ENCODE measurements at places on chromosomes 12 and 14.

DNA sequence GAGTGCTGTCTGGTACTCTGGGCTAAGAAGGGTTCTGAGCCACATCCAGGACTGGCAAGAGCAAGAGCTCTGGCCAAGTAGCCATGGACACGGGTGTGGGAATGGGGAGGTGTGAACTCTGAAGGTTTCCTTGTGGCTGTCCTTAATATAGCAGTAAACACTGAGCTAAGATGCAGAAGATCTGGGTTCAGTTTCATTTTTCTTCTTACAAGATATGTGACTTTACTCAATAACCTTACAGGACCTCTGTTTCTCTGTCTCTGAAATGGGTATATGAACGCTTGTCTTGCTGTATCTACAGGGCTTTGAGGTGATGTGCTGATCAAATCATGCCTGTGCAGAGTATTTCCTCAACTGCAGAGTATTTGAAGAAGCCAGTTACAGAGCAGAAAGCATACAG lies 521.2 kb downstream of the VRK1 start:
- no peak for DNase-seq

GRCh38 chr12:27107986-27108385 lies 25.6 kb upstream of the C12orf71 start:
- no peak for DNase-seq

DNA sequence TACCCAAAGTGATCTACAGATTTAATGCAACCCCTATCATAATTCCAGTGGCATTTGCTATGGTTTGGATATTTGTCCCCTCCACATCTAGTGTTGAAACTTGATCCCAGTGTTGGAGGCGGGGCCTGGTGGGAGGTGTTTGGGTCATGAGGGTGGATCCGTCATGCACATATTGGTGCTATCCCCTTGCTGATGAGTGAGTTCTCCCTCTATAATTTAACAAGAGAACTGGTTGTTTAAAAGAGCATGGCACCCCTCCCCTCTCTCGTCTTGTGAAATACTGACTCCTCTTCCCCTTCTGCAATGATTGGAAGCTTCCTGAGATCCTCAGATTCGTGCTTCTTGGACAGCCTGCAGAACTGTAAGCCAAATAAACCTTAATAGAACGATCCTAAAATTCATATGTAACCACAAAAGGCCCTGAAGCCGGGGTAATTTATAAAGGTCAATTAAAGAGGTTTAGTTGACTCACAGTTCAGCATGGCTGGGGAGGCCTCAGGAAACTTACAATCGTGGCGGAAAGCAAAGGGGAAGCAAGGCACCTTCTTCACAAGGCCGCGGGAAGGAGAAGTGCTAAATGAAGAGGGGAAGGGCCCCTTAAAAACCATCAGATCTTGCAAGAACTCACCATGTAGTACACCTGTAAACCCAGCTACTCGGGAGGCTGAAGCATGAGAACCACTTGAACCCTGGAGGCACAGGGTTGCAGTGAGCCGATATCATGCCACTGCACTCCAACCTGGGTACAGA lies 41.2 kb downstream of the SLC39A9 start:
- peak; percentile 15 for DNase-seq

DNA sequence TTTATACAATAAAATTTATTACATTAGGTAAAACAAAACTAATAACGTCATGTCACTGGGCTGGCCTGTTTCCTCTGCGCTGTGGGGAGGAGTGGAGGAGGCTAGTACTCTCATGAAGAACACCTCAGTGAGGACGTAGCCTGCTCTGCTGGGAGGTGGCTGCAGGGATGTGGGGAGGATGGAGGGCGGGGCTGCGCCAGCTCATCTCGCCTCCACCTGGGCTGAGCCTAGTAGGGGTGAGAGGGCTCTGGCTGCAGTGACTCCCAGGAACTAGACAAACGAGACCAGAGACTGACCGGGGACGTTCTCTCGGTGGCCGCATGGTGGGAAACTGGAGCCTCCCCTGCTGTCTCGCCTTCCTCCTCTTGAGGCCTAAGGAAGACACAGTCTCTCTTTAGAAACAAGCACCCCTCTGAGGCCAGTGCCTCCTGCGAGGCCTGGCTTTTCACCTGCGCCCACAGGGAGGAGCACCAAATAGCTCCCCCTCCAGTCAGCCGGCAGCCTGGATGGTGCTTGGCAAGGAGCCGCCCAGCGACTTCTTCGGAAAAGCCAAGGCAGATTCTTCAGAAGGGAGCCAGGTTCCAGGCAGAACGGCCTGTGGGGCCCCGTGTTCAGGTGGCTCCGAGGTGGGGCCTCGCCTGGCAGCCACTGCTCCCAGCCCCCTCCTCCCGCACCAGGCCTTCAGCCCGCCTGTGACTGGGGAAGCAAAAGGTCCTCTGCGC lies 62.4 kb downstream of the PLEKHG3 start:
- DNase-seq: no peak

DNA sequence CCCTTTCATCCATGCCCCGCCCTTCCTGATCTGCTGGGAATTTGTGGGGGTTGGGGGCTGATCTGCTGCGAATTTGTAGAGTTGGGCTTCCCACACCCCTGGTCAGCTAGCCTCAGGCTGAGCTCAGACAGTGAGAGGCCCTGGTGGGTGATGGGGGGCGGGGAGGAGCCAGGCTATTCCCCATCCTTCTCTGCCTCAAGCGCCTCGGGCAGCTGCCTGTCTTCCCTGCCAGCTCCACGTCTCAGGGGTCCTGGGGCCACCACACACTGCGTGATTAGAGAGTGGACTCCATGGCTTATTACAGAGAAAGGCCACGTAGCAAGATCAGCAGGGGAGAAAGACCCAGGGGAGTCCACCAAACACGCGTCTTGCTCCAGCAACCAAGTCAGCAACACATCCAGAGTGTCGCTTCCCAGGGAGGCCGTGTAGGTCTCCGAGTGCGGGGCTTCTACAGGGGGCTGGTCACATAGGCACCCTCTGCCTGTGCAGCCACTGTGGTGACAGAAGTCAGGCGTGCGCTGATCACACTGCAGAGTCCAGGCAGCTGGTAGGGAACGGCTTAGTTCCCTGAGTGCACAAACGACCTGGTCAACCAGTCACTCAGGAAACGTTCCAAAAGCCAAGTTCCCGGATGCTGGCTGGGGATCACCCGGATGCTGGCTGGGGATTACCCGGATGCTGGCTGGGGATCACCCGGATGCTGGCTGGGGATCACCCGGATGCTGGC lies 254.4 kb upstream of the SFSWAP start:
- DNase-seq: no peak

DNA sequence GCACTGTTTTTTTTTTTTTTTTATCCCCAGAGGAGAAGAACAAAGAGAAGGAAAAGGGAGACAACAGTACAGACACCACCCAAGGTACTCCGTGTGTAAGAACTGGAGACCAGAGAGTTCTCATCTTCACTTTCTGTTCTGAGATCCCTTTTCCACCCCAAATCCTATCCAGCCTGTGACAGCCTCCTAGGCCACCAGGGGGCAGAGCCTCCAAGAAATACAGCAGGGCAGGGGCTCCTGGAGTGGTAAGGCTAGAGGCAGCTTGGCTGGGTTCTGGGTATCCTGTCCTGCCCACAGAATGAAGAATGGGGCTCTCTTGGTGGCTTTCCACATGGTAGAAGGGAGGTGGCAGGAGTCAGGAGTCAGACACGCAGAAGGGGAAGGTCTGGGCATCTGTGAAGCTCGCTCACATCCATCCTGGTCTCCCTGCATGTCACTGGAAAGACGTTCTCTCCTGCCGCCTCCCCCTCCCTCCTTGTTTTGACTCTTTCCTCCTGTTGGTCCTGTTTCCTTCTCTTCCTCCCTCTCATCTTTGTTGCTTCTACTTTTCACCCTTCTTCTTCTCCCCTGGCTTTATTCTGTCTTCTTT lies 12.0 kb downstream of the CLSTN3 start:
- DNase-seq: peak; percentile 42

GRCh38 chr12:132700212-132700822 lies 10.3 kb upstream of the PGAM5 start:
- DNase-seq: peak; percentile 66

DNA sequence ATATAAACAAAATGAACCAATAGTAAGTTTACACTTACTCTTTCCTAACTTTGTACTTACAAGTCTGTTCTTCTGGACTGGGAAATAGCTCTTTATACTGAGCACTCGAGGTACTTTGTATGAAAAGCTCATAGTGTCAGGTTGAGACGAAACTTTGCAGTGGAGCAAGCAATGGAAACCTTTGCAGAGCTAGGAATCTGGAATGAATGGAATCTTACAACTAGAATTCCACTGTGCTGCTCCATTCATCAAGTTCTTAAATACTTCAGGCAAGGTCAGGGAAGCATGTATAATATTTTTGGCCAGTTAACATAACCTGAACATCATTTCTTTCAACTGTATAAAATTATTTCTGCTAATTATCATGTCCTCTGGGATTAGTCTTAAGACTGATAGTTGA lies 1327.5 kb upstream of the FLRT2 start:
- no peak for DNase-seq

- no peak for DNase-seq
Measured at GRCh38 chr12:23559268-23559753, 390.2 kb downstream of the SOX5 start.

GRCh38 chr14:77200406-77200985 lies 18.9 kb downstream of the TMEM63C start:
- DNase-seq: no peak

DNA sequence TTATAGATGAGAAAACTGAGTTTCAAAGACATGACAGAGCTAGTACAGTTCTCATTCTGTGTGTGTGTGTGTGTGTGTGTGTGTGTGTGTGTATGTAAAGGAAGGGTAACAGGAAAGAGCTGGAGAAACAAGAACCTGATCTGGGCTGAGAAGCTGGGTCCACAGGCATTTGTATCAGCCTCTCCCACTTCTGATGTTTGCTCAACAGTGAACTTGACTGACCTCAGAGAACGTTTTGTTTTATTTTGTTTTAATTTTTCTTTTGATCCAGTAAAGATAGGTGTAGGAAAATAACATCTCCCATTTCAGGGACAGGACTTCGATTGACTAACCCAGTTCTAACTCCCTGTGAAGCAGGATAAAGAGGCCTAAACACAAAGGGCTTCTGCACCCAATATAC lies 85.4 kb downstream of the STXBP6 start:
- no peak for DNase-seq
